ENCODE measurements at places on chromosomes 3 and 15. TPM values are rescaled to one million over a fixed set of nuclear protein-coding genes. Genes with fewer than 3 reads are reported as not detected.

RTP1 gene
- total RNA-seq: not detected

ARL6 gene
- total RNA-seq: 5.4 TPM

GRCh38 chr15:48097264-48097663 lies 23.5 kb upstream of the SLC24A5 start:
- peaks cover 5% of the 10 kb centered on the region for H3K27me3 ChIP-seq
- no peaks in the 10 kb centered on the region for H3K36me3 ChIP-seq
- H3K27ac ChIP-seq: no peak overlapping the region
- H3K4me1 ChIP-seq: no peaks in the 10 kb centered on the region
- no peak for DNase-seq

- no peaks in the 10 kb centered on the region for H3K36me3 ChIP-seq
- no peak overlapping the region for H3K4me3 ChIP-seq
- H3K27me3 ChIP-seq: peaks cover 3% of the 10 kb centered on the region
Observed at GRCh38 chr3:58631742-58632141, 34.8 kb downstream of the FAM3D start.

DNA sequence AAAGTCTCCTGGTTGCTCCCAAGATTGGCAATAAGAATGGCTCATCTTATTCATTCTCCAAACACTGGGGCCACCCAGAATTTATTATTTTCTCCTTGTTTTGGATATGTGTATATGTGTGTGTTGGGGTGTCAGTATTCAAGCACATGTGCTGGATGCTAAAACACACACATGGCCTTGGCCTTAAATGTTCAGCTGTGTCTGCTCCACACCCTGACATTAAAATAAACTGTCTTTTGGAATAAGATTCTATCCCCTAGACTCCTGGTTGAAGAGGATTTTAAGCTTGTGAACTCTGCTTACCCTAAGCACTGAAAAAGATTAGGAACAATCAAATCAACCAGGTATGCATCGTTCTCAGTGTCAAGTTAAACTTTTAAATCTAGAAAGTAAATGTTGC lies 382.9 kb upstream of the MCTP2 start:
- no peaks in the 10 kb centered on the region for H3K36me3 ChIP-seq
- no peak for DNase-seq
- no peak overlapping the region for H3K27ac ChIP-seq
- H3K4me3 ChIP-seq: no peak overlapping the region
- H3K27me3 ChIP-seq: peaks cover 4% of the 10 kb centered on the region
- no peaks in the 10 kb centered on the region for H3K4me1 ChIP-seq

- no peaks in the 10 kb centered on the region for H3K27me3 ChIP-seq
- no peak overlapping the region for H3K27ac ChIP-seq
- no peak for DNase-seq
- H3K4me3 ChIP-seq: no peak overlapping the region
- H3K4me1 ChIP-seq: peaks cover 72% of the 10 kb centered on the region
Observed at GRCh38 chr3:15307580-15307979, 24.8 kb downstream of the SH3BP5 start.

GRCh38 chr3:2713923-2714322 lies 396.3 kb downstream of the IL5RA start:
- DNase-seq: no peak
- no peak overlapping the region for H3K27ac ChIP-seq
- H3K36me3 ChIP-seq: no peaks in the 10 kb centered on the region
- H3K4me3 ChIP-seq: no peak overlapping the region
- no peaks in the 10 kb centered on the region for H3K4me1 ChIP-seq
- no peaks in the 10 kb centered on the region for H3K27me3 ChIP-seq
